ENCODE measurements at places on chromosomes 2 and 18. TPM values are rescaled to one million over a fixed set of nuclear protein-coding genes. Genes with fewer than 3 reads are reported as not detected.

The AP1S3 gene
- 2.6 TPM for total RNA-seq

The CCDC150 gene
- total RNA-seq, result 11.3 TPM

The C2orf78 gene
- not detected for total RNA-seq

The LRRTM4 gene
- under 0.01 TPM for total RNA-seq

The SERPINB13 gene
- not detected for total RNA-seq

The TMEM237 gene
- 31.9 TPM for total RNA-seq

The KLHL29 gene
- 4.2 TPM for total RNA-seq

All from smooth muscle cell of trachea (primary cell).